ENCODE measurements at places on chromosomes 16 and 17.

DNA sequence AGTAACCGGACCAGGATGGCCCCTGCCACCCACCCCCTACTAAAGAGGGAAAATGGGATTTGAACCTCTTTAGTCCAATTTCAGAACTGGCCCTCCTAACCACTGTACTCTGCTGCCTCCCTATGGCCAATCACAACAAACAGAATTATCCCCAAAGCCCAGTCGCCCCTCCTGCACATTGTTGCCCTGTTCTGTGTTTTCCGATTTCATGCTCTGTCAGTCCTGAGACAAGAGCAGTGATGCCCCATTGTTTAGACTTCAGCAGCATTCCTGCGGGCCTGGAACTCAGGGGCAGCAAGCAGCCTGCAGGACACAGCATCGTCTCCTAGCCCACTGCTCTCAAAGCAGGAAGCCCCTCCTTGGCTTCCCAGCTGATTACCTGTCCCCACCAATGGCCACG, 20.5 kb upstream of the KLHL11 start:
- no peak for DNase-seq

GRCh38 chr17:9177212-9177611, 155.9 kb downstream of the NTN1 start:
- no peak for DNase-seq

DNA sequence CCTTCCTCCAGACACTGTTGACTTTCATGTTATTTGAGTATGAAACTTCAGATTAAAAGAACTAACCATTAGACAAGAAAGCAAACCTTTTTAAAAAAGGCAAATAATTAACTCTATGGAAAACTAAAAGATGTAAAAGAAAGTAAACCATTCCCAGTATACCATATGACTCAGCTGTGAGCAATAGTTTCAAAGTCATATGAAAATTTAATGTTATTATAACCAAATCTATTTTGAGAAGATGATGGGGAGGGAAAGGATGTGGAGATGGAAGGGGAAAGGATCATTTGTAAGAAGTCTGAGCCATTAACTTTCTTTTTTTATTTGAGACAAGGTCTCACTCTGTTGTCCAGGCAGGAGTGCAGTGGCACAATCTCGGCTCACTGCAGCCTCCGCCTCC, 131.8 kb downstream of the IRX5 start:
- no peak for DNase-seq

DNA sequence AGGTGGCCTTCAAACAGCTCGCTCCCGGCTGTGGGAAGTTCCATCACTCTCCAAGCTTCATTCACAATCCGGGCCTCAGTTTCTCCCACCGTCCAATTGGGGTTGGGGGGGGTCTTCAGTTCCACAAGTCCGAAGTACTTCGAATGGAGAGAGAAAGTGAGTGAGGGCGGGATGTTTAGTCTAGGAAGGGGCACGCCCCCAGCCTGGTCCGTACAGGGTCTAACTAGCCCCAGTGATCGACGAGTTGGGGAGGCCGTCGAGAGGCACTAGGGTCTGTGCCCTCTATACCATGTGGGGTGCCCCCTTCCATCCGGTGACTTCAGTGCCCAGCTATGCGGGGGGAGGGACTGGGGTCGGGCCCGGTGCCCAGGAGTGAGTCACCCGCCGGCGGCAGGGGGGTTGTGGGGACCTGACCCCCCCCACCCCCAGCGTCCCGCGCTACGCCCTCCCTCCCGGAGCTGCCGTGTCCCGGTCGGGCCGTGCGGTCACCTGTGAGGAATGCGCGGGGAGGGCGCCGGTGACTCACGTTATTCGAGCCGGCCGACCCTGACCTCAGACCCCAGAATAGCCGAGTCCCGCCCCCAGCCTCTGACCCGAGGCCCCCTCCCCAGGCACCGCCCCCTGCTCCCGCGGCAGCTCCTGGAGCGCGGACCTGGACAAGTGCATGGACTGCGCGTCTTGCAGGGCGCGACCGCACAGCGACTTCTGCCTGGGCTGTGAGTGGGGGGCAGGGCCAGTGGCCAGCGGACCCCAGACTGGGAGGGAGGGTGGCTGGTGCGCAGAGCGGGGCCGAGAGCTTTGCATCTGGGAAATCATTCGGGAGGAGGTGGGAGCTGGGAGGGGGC, 658 bp downstream of the TNFRSF12A start:
- peak; percentile 53 for DNase-seq

DNA sequence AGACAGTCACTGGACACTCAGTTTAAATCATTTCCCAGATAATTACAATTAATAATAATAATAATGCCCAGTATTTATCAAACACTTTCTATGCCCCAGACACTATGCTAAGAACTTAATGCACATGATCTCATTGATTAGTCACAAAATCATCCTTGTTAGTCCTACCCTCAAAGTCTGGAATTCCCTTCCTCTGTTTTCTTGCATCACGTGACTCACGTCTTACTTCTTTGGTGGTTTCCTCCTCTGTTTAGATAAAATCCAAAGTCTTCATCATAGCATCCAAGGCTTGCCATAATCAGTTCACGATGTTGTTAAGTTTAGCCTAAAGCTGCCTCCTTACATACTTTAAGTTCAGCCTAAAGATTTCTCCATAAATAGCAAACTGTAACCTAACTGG, 471.9 kb downstream of the PMP22 start:
- DNase-seq: no peak

DNA sequence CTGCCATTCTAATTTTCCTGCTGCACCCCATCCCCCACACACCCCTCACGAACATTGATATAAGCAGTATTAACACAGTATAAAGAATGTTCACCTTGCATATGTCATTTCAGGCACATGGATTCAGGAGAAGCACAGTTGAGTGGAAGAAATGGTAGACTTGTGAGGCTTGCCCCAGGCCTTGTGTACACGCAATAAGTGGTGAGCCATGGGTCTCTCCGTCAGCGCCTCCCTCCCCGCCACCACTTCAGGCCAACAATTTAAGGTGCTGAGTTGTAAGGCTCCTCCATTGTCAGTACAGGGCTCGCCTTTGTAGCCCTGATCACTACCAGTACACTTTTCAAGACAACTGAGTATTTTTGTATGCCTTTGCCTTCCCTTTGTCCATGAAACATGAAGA, 12.2 kb upstream of the CLEC18C start:
- peak; percentile 15 for DNase-seq

GRCh38 chr16:3974751-3975150, 94.2 kb upstream of the CREBBP start:
- no peak for DNase-seq

DNA sequence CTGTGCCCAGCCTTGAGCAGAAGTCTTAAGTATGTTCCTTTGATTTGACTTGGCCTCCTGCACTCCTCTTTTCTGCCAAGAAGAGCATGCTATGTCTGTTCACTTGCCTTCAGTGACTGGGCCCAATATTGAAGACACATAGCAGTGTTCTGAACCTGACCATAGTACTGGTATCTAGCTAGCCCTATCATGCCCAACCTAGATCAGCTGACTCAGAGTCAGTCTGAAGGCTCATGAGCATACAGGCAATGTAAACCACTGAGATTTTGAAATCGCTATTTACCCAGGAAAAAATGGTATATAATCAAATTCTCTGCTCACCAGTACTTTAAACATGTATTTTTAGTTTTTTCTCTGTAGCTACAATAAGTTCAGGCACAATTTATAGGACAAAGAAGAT, 129.4 kb downstream of the TANC2 start:
- no peak for DNase-seq

DNA sequence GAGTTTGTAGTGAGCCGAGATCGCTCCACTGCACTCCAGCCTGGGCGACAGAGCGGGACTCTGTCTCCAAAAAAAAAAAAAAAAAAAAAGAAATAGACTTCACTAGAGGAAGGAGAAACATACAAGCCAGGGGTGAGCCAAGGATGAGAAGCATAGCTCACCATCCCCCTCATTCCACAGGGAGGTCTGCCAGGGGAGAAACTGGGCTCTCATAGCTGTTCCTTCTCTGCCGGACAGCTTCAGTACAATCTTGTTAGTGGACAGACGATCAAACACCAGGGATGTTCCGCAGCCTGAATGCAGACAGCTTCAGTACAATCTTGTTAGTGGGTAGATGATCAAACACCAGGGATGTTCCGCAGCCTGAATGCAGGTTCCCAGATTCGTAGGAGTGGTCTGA, 509.6 kb downstream of the CDH13 start:
- DNase-seq: no peak

- no peak for DNase-seq
Observed at GRCh38 chr16:13558752-13559151, 361.2 kb upstream of the ERCC4 start.

- no peak for DNase-seq
Observed at GRCh38 chr16:50671644-50672260, 9.4 kb downstream of the SNX20 start.

GRCh38 chr17:36849871-36850348, 87.4 kb upstream of the LHX1 start:
- DNase-seq: no peak

GRCh38 chr17:32298721-32299579, 33.3 kb downstream of the RHBDL3 start:
- DNase-seq: no peak

DNA sequence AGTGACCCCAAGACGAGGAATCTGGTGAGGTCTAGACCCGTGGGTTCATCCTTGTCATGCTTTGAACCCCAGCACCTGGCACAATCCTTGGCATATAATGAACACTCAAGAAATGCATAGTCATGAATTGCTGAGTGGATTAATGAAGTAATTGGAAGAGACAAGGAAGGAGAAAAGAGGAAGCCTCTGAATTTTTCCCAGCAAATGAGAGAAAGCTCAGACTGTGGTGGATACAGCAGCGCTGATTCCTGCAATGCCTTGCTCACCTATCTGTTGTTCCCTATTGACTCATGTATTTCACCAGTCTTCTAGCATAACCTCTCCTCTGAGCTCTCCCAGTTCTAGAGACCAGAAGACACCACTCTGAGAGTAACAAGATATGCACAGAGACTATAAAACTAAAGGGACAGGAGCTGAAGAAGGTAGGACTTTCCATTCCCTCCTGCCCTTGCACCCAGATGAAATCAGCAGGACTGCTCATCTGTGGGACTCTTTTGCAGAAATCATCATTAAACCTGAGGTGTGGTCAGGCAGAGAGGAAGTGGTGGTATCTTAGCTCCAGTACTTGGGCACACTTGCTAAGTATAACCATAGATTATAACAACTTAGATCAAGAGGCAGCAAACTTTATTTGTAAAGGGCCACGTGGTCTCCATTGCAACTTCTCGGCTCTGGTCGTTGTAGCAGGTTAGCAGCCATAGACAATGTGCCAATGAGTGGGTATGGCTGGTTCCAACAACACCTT, 102.8 kb downstream of the MAF start:
- no peak for DNase-seq

DNA sequence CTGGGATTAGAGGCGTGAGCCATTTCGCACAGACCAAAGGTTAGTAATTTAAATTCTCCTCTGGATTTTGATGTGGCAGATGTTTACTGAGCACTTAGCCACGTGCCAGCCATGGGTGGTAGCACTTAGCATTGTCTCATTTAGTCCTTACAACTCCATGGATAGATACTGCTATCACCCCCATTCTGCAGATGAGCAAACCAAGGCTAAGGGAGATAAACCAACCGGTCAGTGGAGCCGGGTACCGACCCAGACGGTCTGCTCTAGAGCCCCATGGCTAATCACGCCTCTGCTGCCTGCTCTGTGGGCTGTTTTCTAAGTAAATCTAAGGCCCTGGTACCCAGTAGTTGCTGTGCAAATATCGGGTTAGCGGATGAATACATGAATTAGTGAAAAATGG, 12.6 kb upstream of the ADGRG1 start:
- DNase-seq: no peak

- DNase-seq: no peak
Observed at GRCh38 chr17:2259769-2260536, 43.6 kb downstream of the SMG6 start.

GRCh38 chr17:77295241-77295853, 154.6 kb downstream of the SEC14L1 start:
- no peak for DNase-seq

GRCh38 chr17:81515530-81516041, 3.0 kb upstream of the ACTG1 start:
- no peak for DNase-seq

GRCh38 chr17:63685041-63685440, 14.9 kb downstream of the LIMD2 start:
- no peak for DNase-seq

- DNase-seq: peak; percentile 32
Observed at GRCh38 chr17:9862220-9862619, 36.5 kb downstream of the GLP2R start.

- peak; percentile 69 for DNase-seq
Observed at GRCh38 chr16:85819245-85819644, 19.8 kb downstream of the COX4I1 start.

DNA sequence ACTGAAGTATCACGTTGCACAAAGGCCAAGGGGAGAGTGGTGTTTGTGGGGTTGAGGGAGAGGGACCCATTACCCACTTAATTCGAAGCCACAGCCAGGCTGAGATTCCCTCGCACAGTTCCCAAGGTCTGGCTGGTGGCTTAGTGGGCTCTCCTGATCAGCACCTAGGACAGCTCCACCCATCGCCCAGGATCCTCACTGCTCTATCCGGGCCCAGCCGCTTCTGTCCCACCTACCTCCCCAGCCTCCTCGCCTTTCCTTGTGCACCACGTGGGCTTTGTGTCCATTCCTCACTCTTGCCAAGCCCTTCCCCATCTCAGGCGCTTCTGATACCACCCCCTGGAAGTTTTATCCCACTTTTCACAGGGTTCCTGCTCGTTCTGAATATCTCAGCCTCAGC, 163.5 kb downstream of the CCT6B start:
- no peak for DNase-seq

GRCh38 chr16:85432606-85433005, 180.5 kb upstream of the GSE1 start:
- DNase-seq: no peak

DNA sequence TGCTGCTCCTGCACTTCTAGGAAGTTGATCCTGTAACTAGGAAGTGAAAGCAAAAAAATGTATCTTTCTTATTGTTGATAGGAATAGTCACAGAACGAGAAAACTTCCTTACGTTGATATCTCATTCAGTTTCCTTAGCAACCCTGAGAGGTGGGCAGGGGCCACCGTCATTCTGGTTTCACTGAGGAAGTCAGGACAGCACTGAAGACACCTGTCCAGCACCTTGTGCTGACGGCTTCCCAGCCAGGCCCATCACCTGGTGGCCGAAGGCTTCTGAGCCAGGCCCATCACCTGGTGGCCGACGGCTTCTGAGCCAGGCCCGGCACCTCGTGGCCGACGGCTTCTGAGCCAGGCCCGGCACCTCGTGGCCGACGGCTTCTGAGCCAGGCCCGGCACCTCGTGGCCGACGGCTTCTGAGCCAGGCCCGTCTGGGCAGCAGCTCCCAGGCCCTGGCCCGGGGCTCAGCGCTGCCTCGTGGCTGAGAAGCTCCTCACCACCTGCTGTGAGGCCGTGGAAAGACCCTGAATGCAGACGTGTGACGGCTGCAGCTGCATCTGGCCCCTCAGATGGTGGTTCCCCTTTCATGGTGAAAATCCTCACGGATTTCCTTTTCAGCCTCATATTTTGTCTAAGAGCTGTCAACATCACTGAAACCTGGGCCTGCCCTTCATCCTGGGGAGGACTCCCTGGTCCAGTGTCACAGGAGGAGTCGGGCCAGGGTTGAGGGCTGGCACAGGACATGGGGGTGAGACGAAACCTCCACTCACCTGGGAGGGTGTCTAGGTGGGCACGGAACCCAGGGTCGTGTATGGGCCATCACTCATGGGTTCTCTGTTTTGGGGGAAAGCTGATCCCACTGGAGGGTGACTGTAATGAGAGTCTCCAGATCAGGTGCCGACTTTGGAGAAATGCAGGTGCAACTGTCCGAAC, 33.0 kb upstream of the ZNF750 start:
- no peak for DNase-seq
